ENCODE measurements at places on chromosomes 13 and 19.

DNA sequence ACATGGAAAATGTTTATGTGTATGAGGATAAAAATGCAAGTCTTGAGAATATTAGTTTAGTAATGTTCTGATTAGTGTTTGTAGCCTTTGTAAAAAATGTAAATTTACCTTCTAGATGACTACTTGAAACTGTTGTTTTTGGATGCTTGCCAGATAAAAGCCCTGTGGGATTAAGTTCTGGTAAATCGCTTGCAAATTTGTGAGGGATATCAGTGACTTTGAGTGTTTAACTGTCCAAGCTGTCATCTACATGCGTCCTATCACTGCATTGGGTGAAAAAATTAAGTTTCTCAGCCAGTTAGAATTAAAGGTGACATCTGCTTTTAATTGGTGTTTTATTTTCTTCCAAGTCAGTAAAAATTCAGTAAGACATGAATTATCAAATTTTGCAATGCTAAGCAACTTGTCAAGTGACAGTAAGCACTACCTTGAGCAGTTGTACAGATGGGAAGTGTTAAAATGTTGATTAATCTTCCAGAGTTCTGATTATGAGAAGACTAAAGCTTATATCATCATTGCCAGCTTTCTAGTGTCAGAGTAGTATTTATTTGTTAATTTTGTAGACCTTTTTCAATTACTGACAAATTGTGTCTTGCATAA lies 88.0 kb downstream of the PCCA start:
- DNase-seq = peak; percentile 83

GRCh38 chr13:109918179-109918711 lies 131.9 kb upstream of the IRS2 start:
- peak; percentile 8 for DNase-seq

- DNase-seq = peak; percentile 35
Measured at GRCh38 chr19:8209462-8210378, 550 bp downstream of the CERS4 start.

- DNase-seq = no peak
Measured at GRCh38 chr13:80386002-80386401, 45.1 kb upstream of the SPRY2 start.

GRCh38 chr19:2394442-2395292 lies 32.7 kb downstream of the TIMM13 start:
- DNase-seq = no peak

- DNase-seq = no peak
Measured at GRCh38 chr13:62910541-62911060, 1495.0 kb upstream of the PCDH20 start.

GRCh38 chr13:66137384-66137783 lies 1092.8 kb downstream of the PCDH9 start:
- DNase-seq = no peak

DNA sequence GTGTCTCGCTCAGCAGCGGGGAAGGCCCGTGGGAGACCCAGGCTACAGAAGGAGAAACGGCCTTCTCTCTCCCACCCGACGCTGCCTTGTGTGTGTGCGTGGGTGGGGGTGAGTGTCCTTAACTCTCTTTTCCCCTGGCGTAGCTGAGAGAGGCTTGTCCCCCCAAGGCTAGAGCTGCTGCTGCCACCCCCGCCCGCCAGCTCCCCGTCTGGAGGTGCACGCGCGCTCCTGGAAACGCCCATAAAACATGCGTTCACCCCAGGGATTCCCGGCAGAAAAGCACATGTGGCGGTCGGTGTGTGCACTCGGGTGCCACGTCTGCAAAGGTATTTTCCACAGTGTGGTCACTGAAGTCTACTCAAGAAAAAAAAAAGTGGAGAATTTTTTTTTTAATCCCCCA lies 36.1 kb downstream of the GADD45B start:
- no peak for DNase-seq

- no peak for DNase-seq
Measured at GRCh38 chr13:102183509-102184182, 218.2 kb downstream of the FGF14 start.

DNA sequence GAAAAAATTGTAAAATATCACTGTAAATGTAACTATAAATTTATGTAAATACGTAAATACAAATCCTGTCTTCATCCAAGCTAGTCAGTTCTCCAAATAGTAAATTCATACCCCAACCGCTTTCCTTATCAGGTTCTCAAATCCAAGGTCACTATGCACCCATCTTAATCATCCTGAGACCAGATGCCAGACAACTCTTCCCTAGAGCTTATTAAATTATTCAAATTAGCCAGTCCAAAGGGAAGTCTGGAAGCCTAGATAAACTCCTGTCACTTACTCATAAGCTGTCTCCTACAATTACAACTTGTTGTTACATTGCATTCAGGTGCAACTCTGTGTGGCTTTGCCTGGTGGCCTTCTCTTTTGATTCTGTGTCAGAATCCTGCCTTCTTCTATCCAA lies 836.1 kb upstream of the PCDH20 start:
- DNase-seq = no peak

Data from cardiac fibroblast (primary cell).